ENCODE measurements at places on chromosomes 16 and 17. TPM values are rescaled to one million over a fixed set of nuclear protein-coding genes. Genes with fewer than 3 reads are reported as not detected.

Gene SLC16A6
- total RNA-seq = 0.48 TPM

Gene SLC2A4
- 19.0 TPM for total RNA-seq

DNA sequence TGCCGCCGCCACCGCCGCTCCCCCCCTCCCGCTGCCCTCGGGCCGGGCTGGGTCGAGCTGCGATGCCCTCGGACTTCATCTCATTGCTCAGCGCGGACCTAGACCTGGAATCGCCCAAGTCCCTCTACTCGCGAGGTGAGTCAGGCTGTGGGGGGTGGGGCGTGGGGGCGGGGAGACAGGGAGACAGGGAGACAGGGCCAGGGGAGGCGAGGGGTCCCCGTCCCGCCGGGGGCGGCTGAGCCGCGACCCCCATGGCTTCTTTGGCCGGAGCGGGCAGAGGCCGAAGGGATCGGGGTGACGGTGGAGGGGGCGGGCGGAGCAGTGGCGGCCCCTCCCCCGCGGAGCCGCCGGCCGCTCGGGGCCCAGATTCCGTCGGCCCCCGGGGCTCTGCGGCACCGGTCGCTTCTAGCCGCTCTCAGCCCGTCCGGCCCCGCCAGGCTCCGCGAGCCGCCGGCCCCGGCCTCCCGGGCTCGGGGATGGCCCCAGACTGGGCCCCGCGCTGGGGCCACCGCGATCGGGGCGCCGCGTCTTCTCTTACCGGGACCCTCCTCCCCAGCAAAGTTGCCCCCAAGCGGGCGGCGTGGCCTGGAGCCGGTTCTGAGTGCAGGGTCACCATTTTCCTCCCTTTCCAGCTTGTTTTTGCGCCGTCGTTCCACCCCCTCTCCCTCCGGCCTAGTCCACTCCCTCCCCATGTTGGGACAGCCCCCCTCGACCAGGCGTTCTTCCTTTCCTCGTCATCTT is 644 bp downstream of the NFAT5 start:
- H3K27me3 ChIP-seq = no peaks in the 10 kb centered on the region
- peak overlapping the region; percentile 100 for H3K4me3 ChIP-seq
- DNase-seq = peak; percentile 60
- no peaks in the 10 kb centered on the region for H3K36me3 ChIP-seq
- H3K4me1 ChIP-seq = peaks cover 28% of the 10 kb centered on the region

- DNase-seq = no peak
- H3K4me1 ChIP-seq = peaks cover 24% of the 10 kb centered on the region
- no peak overlapping the region for H3K4me3 ChIP-seq
- H3K27ac ChIP-seq = no peak overlapping the region
- H3K36me3 ChIP-seq = no peaks in the 10 kb centered on the region
These were observed 8.7 kb upstream of the ATP2A3 start for GRCh38 chr17:3972931-3973330.

GRCh38 chr16:18984435-18985005 is 786 bp downstream of the TMC7 start:
- H3K27me3 ChIP-seq = peaks cover 7% of the 10 kb centered on the region
- no peak for DNase-seq
- H3K4me1 ChIP-seq = no peaks in the 10 kb centered on the region

- H3K4me1 ChIP-seq = peaks cover 12% of the 10 kb centered on the region
- peaks cover 17% of the 10 kb centered on the region for H3K27me3 ChIP-seq
- peak; percentile 50 for DNase-seq
- no peak overlapping the region for H3K4me3 ChIP-seq
These were observed 10.2 kb upstream of the MPP2 start for GRCh38 chr17:43917348-43918025.

- no peak overlapping the region for H3K27ac ChIP-seq
- H3K4me1 ChIP-seq = no peaks in the 10 kb centered on the region
- no peaks in the 10 kb centered on the region for H3K27me3 ChIP-seq
These were observed 55.3 kb upstream of the ERCC4 start for GRCh38 chr16:13864689-13865088.

GRCh38 chr16:75099738-75100602 is 16.6 kb downstream of the LDHD start:
- H3K36me3 ChIP-seq = no peaks in the 10 kb centered on the region
- no peaks in the 10 kb centered on the region for H3K27me3 ChIP-seq
- DNase-seq = no peak
- peaks cover 15% of the 10 kb centered on the region for H3K4me1 ChIP-seq
- no peak overlapping the region for H3K4me3 ChIP-seq

All from transverse colon (tissue), 4 donors.